ENCODE measurements at places on chromosomes 5 and 9. TPM values are rescaled to one million over a fixed set of nuclear protein-coding genes. Genes with fewer than 3 reads are reported as not detected.

CAMK2A gene
- polyA plus RNA-seq = 4.1 TPM

PSD2 gene
- polyA plus RNA-seq = 2.2 TPM

- no peak for DNase-seq
These were observed 34.5 kb upstream of the SLC46A2 start for GRCh38 chr9:112925058-112925641.

GRCh38 chr5:54825005-54825404, 160.4 kb downstream of the ESM1 start:
- DNase-seq = no peak

DNA sequence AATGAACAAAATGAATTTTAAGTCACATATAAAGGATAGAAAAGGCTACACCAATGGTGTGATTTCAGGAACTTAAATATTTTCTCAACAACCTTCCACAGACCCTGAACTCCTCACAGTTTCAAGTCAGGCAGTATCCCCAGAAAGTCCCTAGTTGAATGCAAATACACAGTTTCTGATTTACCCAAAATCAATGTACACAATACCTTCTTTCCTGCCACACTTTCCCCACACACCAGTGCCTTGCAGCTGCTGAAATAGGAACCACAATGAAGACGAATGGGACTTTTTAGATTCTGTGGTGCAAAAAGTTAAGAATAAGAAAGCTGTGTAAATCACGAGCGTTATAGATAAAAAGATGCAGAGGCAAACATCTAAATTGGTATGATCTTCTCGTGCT, 552.4 kb upstream of the MEF2C start:
- DNase-seq = no peak

GRCh38 chr5:73591102-73591695, 25.7 kb downstream of the UTP15 start:
- DNase-seq = peak; percentile 69

- no peak for DNase-seq
These were observed 63.5 kb upstream of the HAND1 start for GRCh38 chr5:154541553-154541952.

DNA sequence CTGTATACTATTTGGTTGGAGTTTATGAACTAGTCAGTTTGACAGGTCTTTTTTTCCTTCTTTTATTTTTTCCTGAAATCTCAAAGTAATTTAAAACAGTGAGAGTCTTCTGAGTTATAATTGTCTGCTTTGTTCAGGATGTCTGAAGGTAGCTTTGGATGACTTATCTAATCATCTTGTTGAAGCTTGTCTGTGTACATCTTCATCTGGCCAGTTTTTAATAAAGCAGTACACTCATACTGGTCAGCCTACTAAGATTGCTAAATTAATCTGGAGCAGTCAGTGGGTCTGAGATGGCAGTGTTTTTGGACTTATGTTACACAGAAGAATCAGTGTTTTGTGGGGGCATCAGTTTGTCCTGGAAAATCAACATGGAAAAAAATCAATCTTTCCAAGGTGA, 482.4 kb downstream of the CDH10 start:
- DNase-seq = no peak

- DNase-seq = no peak
These were observed 3.1 kb downstream of the PTCH1 start for GRCh38 chr9:95513711-95514110.

- DNase-seq = peak; percentile 59
These were observed at the start of gene ST8SIA4 for GRCh38 chr5:100903039-100903887. Gene ST8SIA4, minus strand, starts transcription at chr5:100903282. Its CDS starts 327 bp downstream, at chr5:100902955.

GRCh38 chr9:34349324-34349723, 20.0 kb downstream of the NUDT2 start:
- DNase-seq = no peak

PPP2R2B gene
- 12.4 TPM for polyA plus RNA-seq

DNA sequence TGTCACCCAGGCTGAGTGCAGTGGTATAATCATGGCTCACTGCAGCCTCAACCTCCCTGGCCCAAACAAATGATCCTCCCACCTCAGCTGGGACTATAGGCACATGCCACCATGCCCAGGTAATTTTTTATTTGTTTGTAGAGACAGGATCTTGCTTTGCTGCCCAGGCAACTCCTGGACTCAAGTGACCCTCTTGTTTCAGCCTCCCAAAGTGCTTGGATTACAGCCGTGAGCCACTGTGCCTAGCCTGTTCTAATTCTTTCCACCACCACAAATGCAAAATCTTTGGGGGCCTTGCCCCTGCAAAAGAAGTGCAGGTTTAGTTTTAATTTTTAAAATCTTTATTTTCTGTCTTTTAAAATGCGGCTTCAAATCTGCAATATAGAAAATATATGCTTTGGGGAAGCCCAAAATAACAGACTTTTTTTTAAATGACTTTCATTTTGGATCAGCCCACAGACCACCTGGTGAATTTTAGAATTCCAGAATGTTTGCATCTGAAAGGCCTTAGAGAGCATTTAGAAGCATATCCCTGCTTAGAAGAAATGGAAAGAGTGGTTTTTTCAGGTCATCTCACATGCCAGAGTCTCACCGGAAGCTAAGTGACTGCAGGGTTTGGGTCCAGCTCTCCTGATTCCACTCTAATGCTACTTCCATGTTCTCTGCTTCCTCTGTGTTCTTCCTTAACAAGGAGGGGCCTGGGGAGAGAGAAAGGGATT, 111.4 kb upstream of the FER start:
- no peak for DNase-seq

DNA sequence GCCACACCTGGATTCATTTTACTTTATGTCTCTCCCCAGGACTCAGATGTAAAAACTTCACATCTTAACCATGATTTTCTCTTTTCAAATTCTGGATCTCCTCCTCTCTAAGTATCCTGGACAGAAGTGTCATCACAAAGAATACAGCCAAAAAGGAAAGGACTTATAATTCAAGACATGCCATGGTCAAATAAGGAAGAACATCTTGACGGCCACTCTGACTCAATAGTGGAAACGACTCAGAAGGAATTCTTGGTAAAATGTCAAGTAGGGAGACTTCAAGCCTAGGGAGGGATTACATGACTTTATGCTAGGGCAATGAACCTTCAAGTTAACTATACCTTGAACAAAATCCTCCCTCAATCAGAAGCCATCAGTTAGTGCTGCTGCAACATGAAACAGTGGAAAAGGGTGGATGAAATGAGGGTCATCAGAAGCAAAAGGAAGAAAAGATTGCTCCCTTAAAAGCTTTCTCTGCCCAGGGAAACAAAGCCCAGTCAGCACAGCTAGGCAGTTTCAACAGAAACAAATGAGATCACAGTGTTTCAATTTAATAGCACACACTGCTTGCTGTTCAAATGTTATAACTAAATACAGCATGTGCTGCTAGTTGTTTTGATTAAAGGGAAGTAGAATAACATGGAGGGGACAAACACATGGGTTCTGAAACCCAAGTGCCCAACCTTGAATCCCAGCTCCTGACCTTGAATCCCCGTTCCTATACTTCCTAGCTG, 101.4 kb downstream of the LPAR1 start:
- DNase-seq = no peak

DNA sequence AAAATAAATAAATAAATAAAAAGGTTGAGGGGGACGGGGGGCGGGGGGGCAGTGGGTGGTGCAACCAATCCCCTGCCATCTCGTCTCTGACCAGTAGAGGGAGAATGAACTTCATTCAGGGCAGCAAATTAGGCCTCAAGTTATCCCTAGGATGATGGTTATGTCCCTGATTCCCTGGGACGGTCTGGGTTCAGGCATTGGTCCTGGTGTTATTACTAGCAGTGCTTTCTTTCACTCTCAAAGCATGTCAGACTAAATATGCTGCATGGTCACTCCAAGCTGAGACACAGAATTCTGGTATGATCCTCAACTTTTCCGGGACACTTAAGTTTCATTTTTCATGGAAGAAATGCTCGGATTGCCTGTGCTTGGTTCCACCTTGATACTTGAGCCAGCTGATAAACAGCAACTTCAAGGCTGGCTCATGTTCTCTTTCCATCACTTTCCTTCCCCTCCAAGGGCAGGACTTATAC, 59.4 kb downstream of the DAP start:
- DNase-seq = peak; percentile 6

- no peak for DNase-seq
These were observed 280.2 kb downstream of the CDK5RAP2 start for GRCh38 chr9:120299785-120300184.

DNA sequence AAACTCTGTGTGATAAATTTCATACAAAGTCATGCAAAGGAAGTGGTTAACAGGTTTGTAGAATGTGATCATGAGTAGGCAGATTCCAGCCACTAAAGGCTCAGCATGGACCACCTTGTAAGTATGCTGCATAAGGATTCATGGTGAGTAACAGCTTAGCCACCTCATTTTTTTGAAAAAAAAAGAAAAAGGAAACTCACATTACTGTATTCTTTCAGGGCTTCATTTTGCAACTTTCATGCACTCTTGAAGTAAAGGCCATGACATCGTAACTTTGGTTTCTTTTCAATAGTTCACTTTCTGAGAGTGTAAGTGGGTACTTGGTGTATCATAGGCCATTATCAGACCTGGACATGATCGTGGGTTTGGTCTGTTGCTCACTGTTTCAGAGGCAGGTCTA, 175.1 kb downstream of the PCSK1 start:
- DNase-seq = no peak

GRCh38 chr5:112109331-112110007, 309.6 kb downstream of the EPB41L4A start:
- no peak for DNase-seq
